ENCODE measurements at places on chromosomes 16 and 17.

DNA sequence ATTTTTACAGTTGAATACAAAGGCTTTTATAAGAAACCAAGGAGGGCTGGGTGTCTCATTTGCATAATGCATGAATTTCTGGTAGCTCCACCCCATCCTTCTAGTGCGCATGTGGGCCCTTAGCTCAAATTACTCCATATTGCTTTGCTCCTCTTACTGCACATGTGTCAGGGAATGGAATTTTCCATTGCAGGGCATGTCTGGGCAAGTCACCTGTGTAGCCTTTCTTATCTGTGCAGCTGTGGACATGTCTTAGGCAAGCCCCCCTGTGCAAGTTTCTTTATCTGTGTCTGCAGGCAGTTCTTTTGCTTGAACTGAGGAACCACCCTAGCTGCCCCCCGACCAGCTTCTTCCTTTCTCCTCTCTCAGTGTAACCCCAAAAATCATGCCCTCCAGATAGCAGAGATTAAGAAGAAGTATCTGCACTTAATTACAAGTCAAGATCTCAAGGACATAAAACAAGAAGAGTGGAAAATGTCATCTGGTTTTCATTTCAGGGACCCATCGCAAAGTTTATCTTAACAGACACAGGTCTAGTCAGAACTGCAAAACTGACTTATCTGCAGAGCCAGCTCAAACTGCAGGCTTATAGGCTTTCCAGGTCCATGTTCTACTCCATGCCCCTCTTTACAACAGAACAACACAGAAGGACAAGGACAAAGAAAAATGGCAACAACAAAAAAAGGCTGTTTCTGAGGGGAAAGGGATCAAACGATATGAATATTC is 137.9 kb upstream of the HS3ST4 start:
- no peak for DNase-seq

GRCh38 chr16:72739577-72739976 is 308.4 kb downstream of the ZFHX3 start:
- no peak for DNase-seq

DNA sequence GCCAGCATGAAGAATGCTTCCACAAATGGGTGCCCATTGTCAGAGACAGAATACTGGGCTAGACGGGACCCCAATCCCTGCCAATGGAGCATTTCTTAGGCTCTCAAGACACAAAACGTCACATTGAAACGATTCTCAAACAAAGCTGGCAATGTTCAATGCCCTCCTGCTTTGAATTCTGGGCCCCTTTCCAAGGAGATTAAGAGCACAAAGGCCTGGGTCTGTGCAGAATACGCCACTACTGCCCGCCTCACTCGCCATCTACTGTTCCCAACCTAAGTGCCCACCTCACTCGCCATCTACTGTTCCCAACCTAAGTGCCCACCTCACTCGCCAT is 9.7 kb downstream of the CFAP20 start:
- no peak for DNase-seq

- DNase-seq, result no peak
These were observed 4.8 kb downstream of the ATP2A3 start for GRCh38 chr17:3959295-3959899.

DNA sequence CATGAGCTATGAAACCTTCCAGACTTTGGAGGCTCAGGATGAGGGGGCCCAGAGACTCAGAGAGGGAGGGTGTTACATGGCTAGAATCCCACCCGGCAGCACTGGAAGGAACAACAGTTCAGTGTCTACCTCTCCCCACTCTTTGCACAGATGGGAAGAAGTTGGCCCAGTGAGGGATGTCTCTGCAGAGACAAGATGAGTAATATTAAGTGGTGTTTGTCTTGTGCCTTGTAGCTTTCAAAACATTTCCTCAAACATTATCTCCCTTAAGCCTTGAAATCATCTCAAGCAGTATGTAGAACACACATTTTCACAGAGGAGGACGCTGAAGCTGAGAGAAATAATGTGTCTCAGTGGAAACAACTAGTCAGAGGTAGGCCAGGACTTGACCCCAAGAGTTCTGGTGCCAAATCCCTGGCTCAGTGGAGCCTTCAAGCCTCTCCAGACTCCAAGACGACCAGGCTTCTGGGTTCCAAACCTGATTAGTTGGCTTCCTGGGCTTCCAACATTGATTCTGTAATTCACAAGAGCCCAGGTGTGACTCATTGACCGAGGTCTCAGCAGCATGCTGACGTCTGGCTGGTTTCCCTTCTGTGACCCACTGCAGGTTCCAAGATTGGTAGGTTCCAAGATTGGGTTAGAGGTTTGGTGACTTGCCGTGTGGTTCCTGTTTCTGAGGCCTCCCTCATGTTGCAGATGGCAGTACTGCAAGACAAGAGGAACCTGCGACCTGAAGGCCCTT is 7.4 kb downstream of the RNF112 start:
- no peak for DNase-seq

DNA sequence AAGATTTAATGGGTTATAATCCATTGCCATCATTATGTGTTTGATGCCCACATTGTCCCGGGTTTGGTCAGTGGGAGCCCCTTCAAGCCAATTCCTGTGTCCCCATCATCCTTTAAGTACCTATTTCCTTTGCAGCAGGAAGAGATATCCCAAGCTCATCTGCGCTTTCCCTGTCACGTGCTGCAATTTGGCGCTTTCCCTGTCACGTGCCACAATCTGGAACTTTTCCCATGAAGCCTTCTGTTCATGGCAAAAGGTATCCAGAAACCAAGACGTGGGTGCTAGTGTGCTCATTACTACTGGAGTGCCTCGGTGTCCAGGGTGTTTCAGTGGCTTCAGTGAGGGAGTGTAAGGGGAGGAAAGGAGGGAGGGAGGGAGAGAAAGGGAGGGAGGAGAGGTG is 168.5 kb downstream of the NPIPB11 start:
- no peak for DNase-seq

GRCh38 chr16:28923652-28924398 is 1.2 kb downstream of the RABEP2 start:
- no peak for DNase-seq

DNA sequence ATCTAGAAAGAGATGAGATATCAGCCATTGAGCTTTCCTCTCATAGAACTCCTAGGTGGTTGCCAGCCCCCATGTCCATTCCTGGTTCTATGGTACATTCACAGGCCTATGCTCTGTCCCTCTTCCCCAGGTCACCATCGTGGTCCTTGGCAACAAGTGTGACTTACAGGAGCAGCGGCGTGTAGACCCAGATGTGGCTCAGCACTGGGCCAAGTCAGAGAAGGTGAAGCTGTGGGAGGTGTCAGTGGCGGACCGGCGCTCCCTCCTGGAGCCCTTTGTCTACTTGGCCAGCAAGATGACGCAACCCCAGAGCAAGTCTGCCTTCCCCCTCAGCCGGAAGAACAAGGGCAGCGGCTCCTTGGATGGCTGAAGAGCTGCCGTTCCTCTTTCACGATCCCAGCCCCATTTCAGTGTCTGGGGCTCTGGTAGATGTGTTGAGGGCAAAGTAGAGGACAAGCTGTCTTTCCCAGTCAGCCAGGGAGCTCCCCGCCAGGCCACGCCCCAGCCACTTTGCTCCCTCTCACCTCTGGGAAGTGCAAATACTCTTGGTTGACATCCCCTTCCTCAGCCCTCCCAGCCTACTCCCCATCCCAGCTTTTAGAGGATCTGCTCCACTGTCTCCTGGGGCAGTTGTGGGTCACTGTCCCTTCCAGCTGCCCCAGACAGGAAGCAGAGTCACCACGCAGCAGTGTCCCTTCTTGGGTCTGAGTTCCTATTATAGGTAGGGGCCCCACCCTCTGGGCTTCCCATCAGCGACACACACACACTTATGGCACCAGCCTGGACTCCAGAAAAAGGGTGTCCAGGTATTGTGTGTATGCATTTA is 3.8 kb downstream of the NKIRAS2 start:
- no peak for DNase-seq

DNA sequence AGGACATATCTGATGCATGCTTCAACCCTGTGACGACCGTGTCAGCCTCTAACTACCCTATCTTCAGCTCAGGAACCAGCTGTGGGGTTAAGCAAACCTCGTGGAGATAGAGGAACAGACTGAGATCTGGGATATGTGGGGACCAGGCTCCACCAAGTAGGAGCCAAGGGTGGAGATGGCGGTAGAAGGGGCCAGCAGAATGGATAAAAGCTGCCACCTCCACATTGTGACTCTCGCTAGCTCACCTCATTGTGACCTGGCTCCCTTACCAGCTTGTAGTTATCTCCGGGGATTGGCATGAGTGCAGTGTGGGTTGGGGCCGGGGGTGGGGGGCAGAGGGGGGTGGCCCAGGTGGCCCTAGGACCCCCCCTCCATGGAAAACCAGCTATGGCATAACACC is at the start of gene SPEM2:
Gene SPEM2 (plus strand): TSS at position 301 of the 400 bp plus-strand sequence. CDS start 73 bp downstream, at position 374.
- no peak for DNase-seq

DNA sequence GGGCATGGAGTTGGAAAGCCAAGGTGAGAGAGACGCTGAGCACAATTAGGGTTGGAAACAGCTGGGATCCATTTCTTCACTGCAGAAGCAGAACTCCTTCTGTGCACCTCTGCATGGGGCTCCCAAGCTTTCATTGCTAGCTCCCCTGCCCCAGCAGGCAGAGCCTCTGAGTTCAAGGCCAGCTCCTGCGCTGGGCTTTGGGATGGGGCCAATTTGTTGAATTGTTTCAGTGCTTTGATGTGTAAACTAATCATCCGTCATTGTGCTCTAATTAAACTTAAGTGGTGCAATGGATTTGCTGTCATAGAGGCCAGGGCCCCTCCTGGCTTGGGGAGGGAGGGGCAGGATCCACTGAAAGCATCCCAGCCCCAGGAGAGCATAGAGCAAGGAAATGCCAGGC is 13.5 kb upstream of the LYRM9 start:
- DNase-seq, result no peak

- DNase-seq, result no peak
These were observed 12.8 kb upstream of the FBXL19 start for GRCh38 chr16:30910427-30911029.

- no peak for DNase-seq
These were observed 17.0 kb downstream of the ACSF3 start for GRCh38 chr16:89110641-89111040.

DNA sequence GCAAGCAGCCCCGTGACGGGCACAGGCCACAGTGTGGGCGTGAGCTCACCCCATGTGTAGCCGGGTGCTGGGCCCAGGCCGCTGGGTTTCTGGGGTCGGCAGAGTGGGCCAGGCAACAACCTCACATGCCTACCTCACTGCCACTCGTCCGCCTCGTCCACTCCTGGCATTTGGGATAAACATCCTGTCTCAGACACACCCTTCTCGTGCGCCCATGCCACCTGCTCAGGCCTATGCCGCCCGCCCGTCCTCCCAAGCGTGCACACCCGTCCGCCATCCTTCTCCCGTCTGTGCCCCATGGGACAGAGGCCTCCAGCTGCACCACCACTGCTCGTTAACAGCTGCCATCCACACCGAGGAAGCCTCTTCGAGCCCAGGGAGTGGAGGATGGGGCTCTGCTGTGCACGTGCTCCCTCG is 64.3 kb downstream of the KLHDC4 start:
- no peak for DNase-seq

DNA sequence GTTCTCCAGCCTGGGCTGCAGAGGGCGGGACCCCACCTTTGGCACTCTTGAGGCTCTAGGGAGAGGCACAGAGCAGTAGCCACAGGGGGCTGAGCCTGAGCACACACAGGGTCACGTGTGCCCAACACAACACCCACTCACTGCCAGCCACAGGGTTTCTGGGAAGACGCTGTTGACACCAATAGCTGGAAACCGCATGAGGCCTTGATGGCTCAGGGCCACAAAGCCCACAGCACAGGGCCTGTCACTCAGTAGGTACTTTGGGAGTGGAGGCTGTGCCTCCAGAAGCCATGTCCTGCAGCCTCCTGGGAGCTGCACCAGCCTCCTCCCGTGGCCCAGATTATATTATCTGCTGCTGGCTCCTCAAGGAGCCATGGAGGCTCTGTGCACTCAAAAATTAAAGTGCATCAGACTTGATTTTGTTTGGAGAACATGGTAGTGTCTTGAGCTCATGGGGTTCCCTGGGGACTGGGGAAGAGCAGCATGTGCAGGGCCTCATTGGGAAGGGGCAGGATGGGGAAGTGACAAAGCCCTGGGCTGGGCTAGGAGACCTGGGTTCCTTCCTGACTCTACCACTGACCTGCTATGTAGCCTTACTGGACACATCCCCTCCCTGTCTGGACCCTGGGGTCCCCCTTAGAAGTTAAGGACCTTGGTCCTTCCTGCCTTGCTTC is 12.5 kb upstream of the SREBF1 start:
- DNase-seq, result peak; percentile 35

GRCh38 chr17:31674305-31674704 is 184.7 kb downstream of the COPRS start:
- no peak for DNase-seq

DNA sequence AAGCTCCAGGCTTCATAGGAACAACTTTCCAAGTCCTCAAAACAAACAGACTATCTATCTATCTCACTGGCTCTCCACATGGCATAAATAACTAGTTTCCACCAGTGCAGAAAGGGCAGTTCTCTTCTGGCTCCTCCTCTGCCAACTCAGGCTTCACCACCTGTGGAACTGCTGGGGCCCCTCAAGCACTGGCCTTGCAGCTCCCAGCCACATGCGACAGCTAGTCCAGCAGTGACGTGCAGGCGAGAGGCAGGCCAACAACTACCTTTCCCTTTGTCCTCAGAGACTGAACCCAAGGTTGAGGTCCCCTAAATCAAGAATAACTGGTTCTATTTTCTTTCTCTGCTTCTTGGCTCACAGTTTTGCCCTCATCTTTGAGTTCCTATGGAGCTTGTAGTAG is 137.6 kb downstream of the AATF start:
- DNase-seq, result no peak

GRCh38 chr16:3774156-3774767 is 56.9 kb upstream of the TRAP1 start:
- DNase-seq, result no peak

DNA sequence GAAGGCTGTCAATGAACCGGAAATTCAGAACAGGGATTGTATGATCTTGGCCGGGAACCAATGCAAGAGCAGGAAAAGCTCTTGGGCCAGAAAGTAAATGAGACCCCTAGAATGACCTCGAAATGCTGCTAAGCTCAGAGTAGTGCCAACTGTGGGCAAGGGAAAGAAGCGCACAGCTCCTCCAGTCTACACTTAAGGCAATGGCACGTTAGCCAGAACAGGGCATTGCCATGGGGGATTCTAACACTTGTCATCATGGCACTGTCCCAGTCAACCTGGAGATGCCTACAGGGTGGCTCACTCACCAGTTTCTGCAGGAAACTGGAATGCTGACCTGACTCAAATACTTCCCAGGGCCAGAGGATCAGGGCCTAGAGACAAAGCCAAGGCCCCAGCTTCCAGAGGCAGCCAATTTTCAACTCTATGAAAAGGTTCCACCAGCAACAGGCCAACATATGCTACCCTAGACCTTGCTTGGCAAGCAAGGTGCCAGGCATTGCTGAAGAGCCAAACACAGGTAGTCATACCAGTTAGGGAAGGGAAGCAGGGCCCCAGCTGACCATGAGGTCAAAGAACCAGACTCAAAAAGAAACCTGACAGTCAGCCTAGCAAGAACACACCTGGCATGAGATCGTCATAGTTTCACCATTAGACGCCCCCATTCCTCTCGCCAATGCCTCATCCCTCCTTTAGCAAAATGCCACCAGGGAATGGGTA is 34.9 kb downstream of the ARHGAP17 start:
- no peak for DNase-seq

Measured in HEK293T (cell line).